Spinal cord (tissue), 10 donors: ENCODE measurements at places on chromosomes 16 and 17. TPM values are rescaled to one million over a fixed set of nuclear protein-coding genes. Genes with fewer than 3 reads are reported as not detected.

Gene ABCC3
- total RNA-seq: 0.69 TPM

Gene MBTPS1
- 71.3 TPM for total RNA-seq

DNA sequence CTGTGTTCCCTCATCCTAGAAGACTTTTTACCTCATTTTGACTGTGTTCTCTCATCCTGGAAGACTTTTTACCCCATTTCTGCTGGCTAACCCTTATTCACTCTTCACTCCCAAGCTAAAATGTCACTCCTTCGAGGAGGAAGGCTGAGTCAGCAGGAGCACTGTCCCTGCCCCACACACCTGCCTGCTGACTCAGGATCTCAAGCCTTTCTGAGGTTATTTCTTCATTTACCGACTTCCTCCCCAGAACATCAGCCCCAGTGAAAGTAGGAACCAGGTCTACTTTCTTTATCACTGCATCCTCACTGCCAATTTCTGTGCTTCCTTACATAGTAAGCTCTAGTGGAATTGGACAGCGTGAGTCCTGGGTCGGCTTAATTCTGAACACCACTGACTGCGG, 220.6 kb downstream of the HS3ST4 start:
- H3K4me1 ChIP-seq: peaks cover 7% of the 10 kb centered on the region
- no peak for DNase-seq
- no peaks in the 10 kb centered on the region for H3K36me3 ChIP-seq
- H3K27me3 ChIP-seq: no peaks in the 10 kb centered on the region

Gene STX4
- 28.6 TPM for total RNA-seq

DNA sequence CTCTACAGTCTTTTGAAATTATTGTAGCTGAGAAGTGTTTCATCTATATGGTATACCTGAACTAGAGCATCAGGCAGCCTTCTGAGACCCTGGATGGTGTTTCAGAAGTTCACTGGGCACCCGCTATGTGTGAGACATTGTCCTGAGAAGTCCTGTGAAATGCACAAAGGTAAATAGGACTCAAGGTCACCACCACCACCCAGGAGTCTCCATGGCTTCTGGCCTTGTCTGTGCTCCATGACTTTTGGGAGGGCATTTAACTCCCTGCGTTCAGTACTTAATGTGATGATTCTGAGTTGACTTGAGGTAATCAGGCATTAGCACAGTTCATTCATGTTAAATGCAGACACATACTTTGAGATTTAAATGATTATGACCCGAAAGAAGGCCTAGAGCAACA, 1.1 kb downstream of the MLYCD start:
- H3K4me3 ChIP-seq: peak overlapping the region; percentile 45
- no peaks in the 10 kb centered on the region for H3K36me3 ChIP-seq
- DNase-seq: no peak
- peak overlapping the region; percentile 52 for H3K27ac ChIP-seq
- H3K27me3 ChIP-seq: no peaks in the 10 kb centered on the region
- H3K4me1 ChIP-seq: peaks cover 30% of the 10 kb centered on the region

DNA sequence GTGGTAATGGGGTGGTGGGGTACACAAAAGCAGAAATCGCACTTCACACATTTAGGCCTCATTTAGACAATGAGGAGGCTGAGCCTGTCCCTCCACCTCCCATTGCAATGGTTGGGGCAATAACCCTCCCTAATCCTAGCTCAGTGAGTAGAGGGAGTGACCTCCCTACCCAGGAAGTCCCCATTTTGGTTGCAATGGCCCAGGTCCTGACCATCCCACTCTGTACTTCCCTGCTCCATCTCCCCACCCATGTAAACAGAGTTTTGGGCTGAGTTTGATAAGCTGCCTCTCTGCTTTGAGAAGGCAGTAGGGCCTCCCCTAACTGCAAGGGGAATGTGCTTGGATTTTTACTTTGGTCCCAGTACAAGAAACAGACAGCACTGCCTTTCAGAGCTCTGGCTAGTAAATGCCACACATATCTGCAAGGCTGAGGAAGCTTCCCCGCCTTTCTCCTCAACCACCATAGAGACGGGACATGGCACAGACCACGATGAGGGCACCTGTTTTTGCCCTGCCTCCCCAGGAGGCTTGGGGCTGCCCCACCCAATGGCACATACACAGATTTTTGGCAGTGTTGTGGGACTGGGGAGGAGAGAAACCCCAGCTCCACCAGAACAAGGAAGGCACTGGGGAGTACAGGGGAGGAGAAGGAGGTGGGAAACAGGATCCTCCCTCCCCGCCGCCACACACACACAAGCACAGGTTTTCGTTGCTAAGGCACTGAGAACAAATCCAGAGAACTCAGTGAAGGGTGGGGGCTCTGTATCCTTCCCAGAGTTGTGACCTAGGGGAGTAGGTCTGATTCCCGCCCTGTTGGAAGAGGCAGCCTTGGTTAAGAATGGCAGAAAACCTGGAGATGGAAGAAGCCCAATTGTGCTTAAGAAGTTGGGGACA, 7.3 kb downstream of the VAT1 start:
- H3K27me3 ChIP-seq: no peaks in the 10 kb centered on the region
- peaks cover 58% of the 10 kb centered on the region for H3K36me3 ChIP-seq
- no peak for DNase-seq
- H3K4me3 ChIP-seq: no peak overlapping the region

Gene RHBDF1
- 19.0 TPM for total RNA-seq

GRCh38 chr16:23564575-23565363, 7.2 kb downstream of the UBFD1 start:
- H3K36me3 ChIP-seq: peaks cover 65% of the 10 kb centered on the region
- H3K27me3 ChIP-seq: no peaks in the 10 kb centered on the region
- no peaks in the 10 kb centered on the region for H3K4me1 ChIP-seq
- H3K27ac ChIP-seq: no peak overlapping the region
- DNase-seq: no peak

DNA sequence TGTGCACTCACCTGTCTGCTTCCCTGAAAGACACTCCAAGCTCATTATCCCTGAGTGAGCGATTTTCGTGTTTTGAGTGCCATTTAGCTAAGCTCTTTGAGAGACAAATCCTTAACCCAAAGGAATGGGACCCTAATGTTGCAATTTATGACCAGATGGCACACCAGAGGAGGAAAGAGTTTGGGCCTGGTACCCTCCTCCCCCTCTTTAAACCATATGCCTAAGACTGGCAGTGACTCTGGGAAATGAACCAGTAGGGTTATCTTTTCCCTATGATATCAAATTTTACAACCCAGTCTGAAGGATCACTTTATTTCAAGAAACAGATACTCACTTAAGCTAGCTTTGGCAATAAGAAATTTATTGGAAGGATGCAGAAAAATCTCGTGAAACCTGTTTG, 550.4 kb downstream of the TOX3 start:
- H3K36me3 ChIP-seq: no peaks in the 10 kb centered on the region
- H3K27ac ChIP-seq: no peak overlapping the region
- H3K4me3 ChIP-seq: no peak overlapping the region
- H3K4me1 ChIP-seq: no peaks in the 10 kb centered on the region

- H3K4me1 ChIP-seq: no peaks in the 10 kb centered on the region
- no peak overlapping the region for H3K4me3 ChIP-seq
- no peaks in the 10 kb centered on the region for H3K36me3 ChIP-seq
- DNase-seq: no peak
Observed at GRCh38 chr17:60548990-60549389, 22.9 kb upstream of the APPBP2 start.

Gene ENGASE
- total RNA-seq: 16.5 TPM
